ENCODE measurements at places on chromosomes 1 and 21.

DNA sequence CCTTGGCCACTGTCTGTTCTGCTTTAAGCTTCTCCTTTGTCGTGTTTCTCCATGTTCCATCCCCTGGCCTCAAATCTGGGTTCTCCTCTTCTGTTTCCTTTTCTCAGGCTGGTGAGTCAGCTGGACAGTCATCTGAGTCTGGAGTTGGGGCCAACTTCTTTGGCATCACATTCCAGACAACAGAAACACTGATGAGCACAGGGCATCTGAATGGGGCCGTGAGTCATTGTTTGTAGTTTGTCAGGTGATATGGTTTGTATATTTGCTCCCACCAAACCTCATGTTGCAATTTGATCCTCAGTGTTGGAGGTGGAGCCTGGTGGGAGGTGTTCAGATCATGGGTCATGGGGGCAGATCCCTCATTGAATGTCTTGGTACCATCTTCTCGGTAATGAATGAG lies 14.3 kb upstream of the OLIG2 start:
- DNase-seq: no peak

- no peak for DNase-seq
Measured at GRCh38 chr1:19432943-19433718, 52.2 kb downstream of the CAPZB start.

- DNase-seq: peak; percentile 71
Measured at GRCh38 chr1:116033322-116033721, 57.0 kb downstream of the SLC22A15 start.

DNA sequence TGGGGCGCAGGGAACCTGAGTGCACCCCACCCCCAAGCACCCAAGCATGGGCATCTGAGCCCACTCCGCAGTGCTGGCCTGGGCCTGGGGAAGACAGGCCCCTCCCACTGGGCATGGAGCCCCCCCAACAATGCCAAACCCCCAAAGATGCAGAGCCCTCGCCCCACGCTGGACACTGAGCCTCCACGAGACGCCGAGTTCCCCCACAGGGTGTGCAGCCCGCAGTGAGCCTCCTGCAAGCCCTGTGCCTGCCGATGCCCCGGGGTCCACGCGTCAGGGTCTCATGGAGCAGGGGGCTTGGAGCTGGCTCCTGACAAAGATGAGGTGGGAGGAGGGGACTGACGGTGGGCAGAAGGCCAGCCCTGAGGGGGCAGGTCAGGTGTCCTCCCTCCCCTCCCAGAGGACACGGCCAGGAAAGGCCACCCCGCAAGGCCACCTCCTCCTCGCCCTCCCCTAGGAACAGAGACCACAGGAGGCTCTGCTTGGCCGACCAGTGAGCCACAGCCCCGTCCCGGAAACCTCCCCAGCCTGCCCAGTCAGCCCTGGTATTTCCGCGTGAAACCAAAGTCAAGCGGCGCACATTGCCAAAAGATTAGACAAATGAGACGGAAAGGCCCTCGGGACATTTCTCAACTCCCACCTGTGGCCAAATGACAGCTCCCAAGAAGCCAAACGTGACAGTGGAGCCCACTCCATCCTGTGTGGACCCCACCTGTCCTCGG lies 33.4 kb downstream of the MEGF6 start:
- DNase-seq: no peak

GRCh38 chr1:180152588-180152987 lies 2.1 kb upstream of the QSOX1 start:
- DNase-seq: no peak

- DNase-seq: no peak
Measured at GRCh38 chr1:53945183-53945432, 391 bp downstream of the IFT25 start.

Data from dorsolateral prefrontal cortex (tissue), 122 donors.